ENCODE measurements at places on chromosomes 6 and 20.
A peak's percentile ranks its signal among the peaks of the same experiment; 100 is the strongest.

- DNase-seq = no peak
Observed at GRCh38 chr6:44093066-44093465, 34.2 kb downstream of the MRPL14 start.

GRCh38 chr20:14449323-14449722, 111.9 kb upstream of the FLRT3 start:
- DNase-seq = no peak

DNA sequence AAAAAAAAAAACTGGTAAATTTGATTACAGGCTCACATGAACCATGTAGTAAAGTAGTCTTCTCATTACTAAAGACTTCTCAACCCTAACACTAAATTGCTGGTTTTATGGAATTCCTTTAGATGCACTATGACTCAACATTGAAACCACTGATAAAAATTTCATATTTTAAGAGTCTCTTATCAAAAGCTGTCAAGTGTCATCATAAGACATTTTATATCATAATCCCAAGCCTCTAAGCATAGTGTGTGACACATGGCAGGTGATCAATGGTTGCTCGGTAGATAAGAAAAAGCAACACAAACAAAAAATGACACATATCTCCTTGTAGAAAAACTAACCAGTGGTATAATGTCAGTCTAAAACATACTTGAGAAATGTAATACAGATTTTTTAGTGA, 258.4 kb downstream of the RNGTT start:
- no peak for DNase-seq

GRCh38 chr20:24990810-24991252, 1.7 kb downstream of the APMAP start:
- no peak for DNase-seq

- DNase-seq = peak; percentile 63
Observed at GRCh38 chr6:143427109-143427817, 23.2 kb downstream of the ADAT2 start.

DNA sequence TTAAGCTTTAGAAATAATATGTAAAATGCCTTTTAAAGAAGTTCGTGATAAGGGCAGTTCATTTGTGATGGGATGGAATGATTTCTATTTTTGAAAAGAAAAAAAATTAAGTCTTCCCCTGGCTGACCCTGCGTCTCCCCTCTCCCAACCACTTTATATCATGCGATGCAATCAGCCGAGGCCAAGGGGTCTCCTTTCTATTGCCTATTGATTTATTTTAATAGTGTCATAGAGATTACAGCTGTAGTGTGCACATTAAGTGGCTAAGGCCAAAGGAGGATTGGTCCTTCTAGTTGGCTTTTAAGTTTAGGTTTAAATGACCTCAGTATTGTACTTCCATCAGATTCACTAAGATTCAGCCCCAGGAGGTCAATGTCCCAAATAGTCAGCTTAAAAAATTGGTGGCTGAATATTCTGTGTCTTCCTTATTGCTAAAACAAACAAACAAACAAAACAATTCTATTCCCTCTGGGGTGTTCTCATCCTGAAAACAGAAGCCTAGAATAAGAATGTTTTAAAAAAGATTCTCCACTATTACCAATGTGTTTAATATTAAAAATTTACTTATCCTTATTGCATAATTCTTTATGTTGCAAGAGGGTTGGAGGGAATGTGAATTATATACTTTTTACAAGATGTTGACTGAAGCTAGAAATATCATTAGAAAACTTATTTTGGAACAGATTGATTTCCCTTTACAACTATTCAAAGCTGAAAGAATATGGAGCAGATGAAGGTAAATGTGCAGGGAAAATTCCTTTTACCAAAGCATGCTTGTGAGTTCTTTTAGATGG, 359.1 kb downstream of the SAMD5 start:
- DNase-seq = no peak

DNA sequence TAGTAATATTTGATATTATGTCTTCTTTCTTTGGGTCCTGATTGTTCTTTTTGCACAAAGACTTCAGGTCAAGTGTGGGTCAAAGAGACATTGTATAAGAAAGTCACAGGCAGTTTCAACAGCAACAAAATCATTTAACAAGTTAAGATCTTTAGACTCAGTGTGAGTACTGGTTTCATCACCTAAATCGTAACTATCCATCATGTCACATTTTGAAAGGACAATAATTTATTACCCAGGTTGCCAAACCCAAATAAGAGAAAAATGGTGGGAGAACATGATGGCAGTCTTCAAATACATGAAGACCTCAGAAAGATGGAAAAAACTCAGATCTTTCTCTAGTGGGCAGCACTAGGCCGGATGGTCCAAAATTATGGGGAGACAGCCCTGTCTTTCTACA, 55.5 kb upstream of the BCLAF1 start:
- DNase-seq = no peak

DNA sequence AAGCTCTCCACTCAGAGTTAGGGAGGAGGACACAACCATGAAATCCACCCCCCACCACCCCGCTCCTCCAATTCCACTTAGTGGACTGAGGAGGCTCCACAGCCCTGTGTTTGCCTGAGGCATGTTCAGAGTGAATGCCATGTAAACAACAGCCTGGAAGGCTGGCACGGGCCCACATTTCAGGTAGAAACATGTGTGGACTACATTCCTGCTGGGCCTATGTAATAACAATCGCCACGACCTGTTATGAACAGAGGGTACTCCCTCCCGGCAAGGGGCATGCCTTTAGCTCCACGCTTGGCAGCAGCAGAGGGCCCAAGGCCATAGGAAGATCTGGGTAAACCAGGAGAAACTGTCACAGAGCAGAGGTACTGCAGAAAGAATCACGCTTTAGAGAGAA, 65.5 kb downstream of the ISM1 start:
- no peak for DNase-seq

DNA sequence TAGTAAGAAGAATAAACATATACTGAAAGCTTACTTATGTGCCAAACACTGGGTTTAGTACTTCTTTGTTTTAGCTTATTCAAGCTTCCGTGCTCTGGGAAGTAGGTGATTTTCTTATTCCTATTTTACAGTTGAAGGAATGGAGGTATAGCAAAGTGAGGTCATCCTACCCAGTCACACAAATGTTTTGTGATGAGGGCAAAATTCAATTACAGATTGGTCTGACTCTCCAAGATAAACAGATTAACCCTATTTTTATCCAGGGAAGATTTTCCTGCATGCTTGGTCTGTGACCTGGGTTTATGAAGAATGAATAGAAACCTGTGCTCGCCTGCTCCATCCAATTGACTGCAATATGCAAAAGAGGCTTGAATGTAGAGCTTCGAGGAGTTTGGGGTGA, 310.0 kb downstream of the ZNF217 start:
- no peak for DNase-seq

- DNase-seq = no peak
Observed at GRCh38 chr6:116405138-116405537, 34.4 kb downstream of the DSE start.

DNA sequence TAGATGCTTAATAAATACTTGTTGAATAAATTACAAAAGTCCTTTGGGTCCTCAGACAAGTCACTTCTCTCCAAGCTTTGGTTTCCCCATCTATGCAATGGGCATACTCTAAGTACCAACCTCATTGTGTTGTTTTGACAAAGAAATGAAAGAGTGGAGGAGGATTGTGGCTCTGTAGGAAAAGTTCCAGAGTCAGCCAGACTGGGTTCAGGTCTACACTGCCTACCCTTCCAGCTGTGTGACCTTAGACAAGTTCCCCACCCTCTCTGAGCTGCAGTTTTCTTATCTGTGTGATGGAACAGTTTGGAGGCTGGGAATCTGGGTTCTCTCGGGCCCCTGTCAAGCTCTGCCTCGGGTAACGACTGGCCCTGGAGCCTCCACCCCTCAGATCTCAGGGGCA, 53.9 kb downstream of the SNAI1 start:
- DNase-seq = no peak

GRCh38 chr6:100466410-100467128, 1.8 kb upstream of the SIM1 start:
- no peak for DNase-seq

DNA sequence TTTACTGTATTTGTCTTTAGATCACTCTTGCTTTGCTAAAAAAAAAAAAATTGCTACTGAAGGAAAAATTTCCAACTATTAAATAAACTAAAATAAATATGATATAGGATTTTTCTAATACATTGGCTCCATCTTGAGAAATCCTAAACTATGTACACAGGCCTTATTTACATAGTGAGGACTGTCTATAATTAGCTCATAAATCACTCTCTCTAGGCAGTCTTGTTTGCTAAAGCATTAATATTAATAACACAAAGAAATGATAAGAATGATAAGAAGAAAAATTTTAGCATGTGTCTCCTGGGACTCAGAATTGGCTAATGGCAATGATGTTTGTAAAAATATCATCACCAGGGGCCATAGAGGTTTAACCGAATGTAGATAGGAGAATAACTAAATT, 13.3 kb upstream of the CRYBG1 start:
- DNase-seq = no peak

- DNase-seq = no peak
Observed at GRCh38 chr6:169190144-169190584, 63.5 kb downstream of the THBS2 start.

GRCh38 chr20:16624106-16624505, 50.9 kb upstream of the KIF16B start:
- no peak for DNase-seq

DNA sequence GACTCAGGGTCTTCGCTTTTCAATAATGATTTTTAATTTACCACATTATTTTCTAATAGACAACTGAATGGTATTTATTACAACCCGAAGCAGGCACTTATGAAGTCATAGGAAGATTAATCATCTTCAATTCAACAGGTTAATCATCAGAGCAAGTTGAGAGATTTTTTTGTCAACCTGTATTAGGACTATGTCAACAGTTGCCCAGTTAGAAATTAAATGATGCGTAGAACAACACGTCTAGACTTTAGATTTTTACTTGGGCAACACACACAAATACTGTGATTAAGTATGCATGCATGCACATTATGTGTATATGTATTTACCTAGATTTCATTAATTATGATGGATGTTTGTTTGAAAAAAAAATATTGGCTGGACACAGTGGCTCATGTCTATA, 4.3 kb downstream of the ILRUN start:
- no peak for DNase-seq

DNA sequence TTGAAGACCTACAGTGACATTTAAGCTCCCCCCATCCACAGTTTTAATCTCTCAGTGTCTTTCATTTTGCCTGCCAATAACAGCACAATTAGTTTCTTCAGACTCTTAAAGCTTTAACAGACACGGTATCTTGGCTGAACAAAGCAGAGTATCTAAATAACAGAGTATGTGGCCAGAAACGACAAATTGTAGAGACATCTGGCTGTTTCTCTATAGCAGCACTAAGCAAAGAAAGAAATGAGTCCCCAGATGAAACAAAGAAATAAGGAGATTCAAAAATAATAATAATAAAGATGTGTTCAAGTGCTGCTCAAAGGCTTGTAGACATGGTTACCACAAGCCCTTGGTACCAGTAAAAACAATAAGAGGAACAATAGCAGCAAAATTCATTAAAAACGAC, 97.8 kb upstream of the HDAC2 start:
- no peak for DNase-seq

GRCh38 chr6:12423832-12424231, 133.7 kb downstream of the EDN1 start:
- no peak for DNase-seq

DNA sequence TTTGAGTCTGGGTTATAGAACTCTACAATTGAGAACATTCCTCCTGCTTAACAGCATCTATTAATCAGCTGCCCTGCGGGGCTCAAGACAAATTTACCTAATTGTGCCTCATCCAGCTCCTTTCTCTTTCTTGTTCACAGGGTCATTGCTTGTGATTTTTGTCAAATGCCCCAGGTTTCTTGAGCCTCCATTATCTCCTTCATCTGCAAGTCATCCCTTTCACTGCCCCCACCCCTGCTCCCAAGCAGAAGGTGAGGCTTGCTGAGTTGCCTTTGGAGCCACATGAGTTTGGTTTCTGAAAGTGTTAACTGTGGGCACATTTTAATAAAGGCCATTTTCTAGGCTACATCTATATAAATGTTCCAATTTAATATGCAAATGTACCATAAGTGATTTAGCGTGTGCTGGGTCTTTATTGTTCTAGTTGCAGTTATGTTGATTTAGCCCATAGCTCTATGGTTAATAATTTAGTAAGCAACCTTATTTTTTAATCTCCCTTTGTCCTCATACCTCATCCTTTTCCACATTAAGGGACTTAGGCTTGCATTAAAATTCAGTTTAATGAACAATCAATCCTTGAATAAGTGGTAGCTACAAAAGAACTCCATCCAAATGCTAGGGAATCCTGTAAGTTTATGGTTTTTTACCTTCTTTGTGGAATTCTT, 56.1 kb downstream of the VSTM2L start:
- no peak for DNase-seq

DNA sequence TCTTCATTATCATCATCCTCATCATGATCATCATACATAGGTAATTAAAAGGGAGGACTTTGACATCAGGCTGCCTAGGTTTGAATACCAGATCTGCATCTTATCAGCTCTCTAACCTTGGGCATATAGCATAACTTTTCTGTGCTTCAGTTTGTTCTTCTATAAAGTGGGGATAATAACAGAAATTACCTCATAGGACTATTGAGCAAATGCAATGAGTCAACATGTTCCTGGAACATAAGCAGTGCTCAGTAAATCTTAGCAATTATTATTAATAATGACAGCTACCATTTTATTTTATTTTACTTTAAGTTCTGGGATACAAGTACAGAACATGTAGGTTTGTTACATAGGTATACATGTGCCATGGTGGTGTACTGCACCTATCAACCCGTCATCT, 7.2 kb downstream of the C20orf202 start:
- no peak for DNase-seq

GRCh38 chr20:50304501-50304856, 113.8 kb downstream of the CEBPB start:
- DNase-seq = no peak

DNA sequence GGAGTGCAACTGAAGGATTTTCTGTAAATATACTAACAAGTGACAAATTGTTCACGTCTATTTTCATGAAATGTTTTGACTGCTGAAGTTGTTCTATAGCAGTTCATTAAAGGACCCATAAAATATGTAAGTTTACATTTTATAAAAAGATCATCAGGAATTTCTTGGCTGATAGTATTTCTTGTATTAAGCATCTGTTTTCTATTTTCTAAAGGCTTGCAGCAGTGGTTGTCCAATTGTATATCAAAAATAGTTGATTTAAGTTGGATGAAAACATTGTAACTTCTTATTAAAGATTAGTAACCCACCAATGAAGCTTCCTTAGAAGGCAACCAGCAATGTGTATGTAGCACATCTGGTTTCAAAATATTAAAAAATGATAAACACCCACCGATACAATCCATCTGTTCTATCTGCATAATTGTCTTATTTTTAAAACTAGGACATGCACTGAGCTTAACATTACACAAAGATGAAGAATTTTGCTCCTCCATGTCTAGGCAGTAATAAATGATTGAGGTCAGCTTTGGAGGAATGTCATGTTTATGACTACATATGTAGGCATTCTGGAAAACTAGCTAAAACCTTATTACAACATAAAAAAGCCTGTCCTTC, 301.3 kb upstream of the TCF21 start:
- DNase-seq = no peak

DNA sequence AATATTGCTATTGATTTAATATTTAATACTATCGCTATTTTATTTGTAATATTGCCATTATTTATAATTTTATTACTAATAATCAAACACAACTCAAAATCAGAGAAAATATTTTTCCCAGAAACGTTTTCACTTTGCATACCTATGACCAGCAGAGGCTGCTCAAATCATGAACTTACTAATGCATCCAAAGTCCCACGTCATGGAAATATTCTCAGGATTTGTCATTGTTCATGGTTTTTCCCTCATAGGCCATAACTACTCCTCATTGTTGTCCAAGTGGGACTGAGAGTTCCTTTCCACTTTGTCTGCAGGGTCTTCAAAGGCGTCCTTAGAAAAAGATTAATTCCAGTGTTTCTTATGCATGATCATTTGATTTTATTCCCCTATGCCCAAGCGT, 344.8 kb downstream of the THBS2 start:
- DNase-seq = no peak

All from germinal center (tissue), 1 donor.